ENCODE measurements at places on chromosomes 7 and 10.

GRCh38 chr10:92813979-92814378, 34.3 kb upstream of the EXOC6 start:
- DNase-seq, result no peak

- no peak for DNase-seq
Measured at GRCh38 chr10:32273336-32273735, 73.6 kb downstream of the EPC1 start.

GRCh38 chr7:15015545-15016314, 113.2 kb upstream of the DGKB start:
- DNase-seq, result peak; percentile 68

DNA sequence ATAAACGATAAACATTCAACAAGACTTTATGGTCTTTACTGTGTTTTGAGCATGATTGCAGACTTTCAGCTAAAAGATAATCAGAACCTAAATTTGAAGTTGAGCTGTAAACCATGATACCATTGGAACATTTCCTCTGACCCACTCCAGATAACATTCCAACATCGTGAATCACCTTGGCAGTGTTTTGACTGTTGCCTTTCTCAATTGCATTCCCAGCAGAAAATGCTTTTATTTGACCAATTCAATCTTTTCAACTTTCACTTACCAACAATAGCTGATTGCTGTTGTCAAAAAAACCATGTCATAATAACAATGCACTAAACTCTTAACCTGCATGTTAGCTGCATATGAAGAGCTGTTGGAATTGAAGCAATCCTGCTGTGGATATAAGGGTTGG, 165.5 kb downstream of the MDFIC start:
- peak; percentile 73 for DNase-seq

DNA sequence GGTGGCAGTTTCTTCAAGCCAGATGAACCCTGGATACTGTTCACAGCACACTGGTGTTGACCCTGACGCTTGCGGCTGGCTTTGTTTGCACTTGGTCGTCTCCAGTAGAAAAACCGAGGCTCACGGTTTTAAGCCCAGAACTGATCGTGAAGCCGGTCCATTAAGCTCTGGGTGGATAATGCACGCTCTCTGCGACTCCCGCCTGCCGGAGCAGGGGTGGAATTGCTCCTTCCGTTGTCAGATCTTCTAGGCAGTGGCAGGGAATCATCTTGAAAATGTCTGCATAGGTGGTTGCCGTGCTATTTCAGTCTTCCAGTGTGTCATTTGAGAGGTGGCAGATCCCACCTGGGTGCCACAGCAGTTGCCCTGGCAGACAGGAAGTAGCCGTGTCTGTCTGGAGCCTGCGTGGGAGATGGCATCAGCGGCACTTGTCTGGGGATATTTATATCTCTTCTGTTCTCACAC, 35.9 kb upstream of the AP5Z1 start:
- DNase-seq, result peak; percentile 78

DNA sequence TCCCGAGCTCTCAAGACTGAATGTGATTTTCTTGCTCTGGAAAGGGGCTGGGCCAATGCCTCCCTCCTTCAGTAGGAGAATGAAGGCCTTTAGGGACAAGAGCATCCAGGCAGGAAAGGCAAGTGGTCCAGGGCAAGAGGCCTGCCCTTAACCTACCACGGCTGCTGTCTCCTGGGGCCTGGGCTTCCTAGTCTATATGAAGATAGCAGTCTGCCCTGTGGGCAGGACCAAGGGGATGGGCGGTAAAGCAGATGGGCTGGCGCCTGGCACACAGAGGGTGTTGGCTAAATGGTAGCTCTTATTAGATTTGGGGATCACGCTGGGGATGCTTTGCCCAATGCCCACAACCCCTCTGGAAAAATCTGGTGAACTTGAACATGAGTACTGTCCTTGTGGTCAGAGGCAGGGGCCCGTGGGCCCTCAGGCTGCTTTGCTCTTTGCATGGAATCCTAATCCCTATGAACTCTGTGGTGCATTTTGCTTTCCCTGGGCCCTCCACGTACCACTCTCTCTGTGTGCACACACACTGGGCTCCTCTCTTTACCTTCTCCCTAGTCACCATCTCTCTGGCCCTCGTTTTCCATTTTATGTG, 20.3 kb downstream of the CHAT start:
- DNase-seq, result no peak

DNA sequence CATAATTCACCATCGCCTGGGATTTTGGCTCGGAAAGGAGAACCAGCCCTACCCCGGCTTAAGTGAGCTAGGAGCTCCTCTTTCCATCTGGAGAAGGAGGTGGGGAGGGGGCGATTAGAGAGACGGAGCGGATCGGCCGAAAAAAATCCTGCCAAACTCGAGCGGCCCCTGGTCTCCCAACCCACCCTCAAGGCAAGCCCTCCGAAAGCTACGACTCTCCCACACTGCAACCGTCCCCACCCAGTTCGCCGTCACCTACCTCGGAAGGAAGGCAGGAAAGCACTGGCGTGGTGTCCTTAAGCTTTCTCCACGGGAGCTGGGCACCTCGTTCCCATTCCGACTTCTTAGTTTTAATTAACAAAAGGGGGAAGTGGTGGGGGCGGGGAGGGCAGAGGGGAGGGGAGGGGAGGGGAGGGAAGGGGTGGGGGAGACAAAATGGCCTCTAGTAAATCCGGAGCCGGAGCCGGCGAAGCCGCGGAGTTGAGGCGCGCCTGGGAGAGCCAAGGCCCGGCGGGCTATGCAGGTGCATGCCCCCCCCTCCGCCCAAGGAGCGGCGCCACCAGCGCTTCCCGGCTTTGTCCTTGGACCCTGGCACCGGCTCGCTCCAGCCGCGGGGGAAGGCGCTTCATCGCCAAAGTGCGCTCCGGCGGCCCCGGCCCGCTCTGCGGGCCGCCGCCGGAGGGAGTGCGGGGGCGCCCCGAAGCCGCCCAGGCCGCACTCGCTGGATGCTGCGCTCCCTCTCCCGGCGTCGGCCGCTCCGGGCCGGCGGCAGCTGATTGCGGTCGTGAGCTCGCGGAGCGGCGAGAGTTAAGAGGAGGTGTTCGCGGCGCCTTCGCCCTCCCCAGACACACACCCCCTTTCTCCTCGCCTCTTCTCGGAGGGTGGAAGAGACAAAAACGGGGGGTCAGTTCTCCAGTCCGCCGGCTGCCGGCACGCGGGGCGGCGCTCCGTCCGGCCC, at the start of gene LRRC4:
Gene LRRC4 (minus strand): TSS at position 784 of the 958 bp plus-strand sequence. CDS start 797 bp downstream, outside the sequence.
- no peak for DNase-seq

GRCh38 chr10:77782328-77783061, 144.1 kb downstream of the DLG5 start:
- DNase-seq, result no peak

DNA sequence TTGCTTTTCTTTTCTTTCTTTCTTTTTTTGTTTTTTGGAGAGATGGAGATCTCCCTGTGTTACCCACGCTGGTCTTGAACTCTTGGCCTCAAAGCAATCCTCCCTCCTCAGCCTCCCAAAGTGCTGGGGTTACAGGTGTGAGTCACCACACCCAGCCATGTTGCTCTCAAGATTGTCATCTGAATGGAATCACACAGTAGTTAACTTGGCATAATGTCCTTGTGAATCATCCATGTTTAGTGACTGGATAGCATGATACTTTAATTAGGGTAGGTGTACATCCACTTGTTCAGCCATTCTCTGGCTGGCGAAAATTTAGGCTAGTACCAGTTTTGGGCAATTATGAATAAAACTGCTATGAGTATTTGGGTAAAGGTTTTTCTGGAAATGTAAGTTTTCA, 15.4 kb upstream of the GRB10 start:
- peak; percentile 22 for DNase-seq

DNA sequence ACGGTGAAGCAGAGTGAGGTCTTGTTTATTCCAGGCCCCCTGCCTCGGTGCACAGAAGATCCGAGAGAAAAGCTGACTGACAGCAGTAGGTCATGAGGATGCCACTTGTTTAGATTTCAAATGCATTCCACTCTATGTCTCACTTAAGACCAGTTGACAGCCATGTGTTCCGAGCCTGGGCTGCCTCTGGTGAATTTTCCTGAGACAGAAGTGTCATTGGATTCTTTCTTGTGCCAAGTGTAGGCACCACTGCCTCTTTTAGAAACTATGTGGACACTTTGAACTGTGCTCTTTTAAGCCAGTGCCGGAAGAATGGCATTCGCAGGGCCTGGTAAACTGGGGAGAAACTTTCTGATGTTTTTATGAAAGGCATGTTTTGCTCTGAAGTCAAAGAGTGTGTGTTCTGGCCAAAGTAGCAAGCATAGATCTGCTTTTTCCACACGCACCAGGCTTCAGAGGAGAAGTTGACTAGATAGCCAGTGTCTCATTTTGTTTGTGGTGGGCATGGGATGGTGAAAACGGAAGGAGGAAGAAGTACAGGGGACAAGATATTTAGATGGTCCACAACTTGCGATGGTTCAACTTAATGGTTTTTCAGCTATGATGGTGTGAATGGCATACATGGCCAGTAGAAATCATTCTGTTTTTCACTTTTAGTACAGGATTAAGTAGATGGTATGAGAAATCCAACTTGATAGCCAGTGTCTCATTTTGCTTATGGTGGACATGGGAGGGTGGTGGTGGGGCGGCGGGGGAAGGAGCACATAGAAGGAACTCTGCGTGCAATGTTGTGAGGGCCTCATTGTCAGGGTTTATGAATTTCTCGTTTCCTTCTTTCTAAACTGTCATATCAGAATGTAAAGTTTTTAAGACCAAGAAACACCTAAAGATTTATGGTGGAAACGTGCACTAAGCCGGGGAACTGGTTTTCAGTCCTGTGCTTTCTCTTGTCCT, 41.5 kb downstream of the CYP17A1 start:
- no peak for DNase-seq

- no peak for DNase-seq
Measured at GRCh38 chr10:127962205-127962604, 55.3 kb downstream of the PTPRE start.

- DNase-seq, result no peak
Measured at GRCh38 chr7:157729566-157729965, 392.8 kb downstream of the DNAJB6 start.

GRCh38 chr7:116290740-116291139, 80.4 kb downstream of the TES start:
- no peak for DNase-seq

DNA sequence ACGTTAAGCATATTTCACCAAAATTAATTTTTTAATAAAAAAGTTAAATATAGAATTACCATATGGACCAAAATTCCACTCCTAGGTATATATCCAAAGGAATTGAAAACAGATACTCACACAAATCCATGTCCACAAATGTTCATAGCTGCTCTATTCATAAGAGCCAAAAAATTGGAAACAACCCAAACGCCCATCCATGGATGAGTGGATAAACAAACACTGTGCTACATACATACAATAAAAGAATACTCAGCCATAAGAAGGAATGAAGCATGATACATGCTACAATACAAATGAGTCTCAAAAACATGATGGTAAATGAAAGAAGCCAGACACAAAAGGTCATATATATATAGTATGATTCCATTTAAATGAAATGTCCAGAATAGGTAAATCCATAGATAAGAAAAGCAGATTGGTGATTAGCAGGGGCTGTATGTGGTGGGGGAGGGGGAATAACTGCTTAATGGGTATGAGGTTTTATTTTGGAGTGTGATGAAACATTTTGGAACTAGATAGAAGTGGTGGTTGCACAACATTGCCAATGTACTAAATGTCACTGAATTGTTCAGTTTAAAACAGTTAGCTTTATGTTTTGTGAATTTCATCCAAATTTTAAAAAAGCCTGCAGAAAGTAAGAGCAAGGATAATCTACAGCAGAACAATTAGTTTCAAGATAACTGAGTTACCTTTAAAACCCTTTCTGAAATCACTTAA, 101.2 kb upstream of the EFCAB10 start:
- no peak for DNase-seq

DNA sequence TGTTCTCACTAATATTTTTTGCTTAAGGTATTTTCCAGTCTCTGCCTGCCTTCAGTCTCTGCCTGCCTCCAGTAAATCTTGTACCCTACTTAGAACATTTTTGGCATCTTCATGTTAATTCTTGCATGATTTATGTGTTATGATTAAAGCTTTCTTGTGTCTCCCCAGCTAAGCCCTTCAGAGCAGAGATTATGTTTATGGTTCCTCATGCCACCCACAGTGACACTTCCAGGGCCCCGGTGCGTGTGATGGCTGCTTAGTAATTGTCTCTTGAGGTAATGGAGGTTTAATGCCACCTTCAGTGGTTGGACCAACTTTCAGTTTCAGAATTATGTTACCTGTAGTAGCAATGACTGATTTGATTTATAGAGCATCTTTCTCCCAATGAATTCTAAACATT, 70.6 kb upstream of the MET start:
- DNase-seq, result no peak

GRCh38 chr7:108112683-108113082, 17.5 kb downstream of the LAMB4 start:
- DNase-seq, result no peak

DNA sequence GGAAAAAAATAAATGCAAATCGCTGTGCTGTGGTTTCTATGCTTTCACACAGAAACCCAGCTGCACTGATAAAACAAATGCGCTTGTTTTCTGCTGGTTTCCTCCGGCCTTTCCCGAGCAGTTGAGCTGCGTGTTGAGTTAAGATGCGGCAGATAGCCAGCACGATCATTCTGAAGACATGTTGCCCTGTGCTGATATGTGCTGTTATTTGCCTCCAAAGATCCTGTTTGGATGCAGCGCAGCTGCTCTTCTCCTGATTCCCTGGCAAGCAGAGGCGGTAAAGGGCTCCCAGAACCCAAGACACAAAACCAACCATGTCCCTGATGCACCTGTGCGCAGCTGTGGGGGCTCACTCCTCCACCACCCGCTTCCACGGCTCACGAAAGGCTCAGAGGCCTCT, 225.4 kb downstream of the PAXIP1 start:
- no peak for DNase-seq

DNA sequence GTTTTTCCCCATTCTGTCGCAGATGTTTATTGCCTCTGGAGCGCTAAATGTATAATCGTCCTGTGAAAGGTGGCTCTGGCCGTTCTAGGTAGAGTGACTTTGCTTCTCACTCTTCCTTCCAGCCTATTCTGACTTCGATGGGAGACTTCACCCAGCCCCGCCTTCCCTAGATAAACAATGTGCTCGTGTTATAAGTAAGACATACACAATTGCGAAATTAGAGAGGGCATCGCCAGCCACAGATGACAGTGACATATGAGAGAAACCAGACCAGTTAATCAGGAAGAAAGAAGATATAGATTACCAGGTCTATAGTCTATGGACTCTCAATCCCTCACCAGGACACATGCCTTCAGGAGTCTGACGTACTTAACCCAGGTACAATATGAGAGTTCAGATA, 1050.5 kb upstream of the AUTS2 start:
- DNase-seq, result no peak

- no peak for DNase-seq
Measured at GRCh38 chr10:84166620-84167288, 6.8 kb upstream of the GPR15LG start.

- DNase-seq, result no peak
Measured at GRCh38 chr10:82949816-82950575, 1075.0 kb downstream of the NRG3 start.

GRCh38 chr7:101924171-101924570, 106.7 kb downstream of the CUX1 start:
- DNase-seq, result peak; percentile 82

DNA sequence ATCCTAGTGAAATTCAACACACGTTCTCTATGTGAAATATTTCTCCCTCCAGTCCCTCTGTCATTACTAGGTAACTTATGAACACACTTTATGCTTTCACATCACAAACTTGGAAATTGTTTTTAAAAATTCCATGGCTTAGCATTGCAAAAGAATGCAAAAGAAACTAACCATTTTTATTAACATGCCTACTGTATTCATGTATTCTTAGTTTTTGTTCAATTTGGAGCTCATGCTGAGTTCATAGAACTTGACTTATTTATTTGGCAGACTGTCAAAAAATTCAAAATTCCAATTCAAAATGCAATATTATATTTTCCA, 155.0 kb upstream of the SEMA3C start:
- DNase-seq, result no peak

- DNase-seq, result no peak
Measured at GRCh38 chr10:118032564-118032963, 14.2 kb downstream of the RAB11FIP2 start.

GRCh38 chr7:44606341-44607140, at the start of gene OGDH:
Gene OGDH (plus strand): TSS chr7:44606627. CDS start chr7:44624344, 17,717 bp downstream.
- peak; percentile 94 for DNase-seq
